ENCODE measurements at places on chromosomes 2 and 18. TPM values are rescaled to one million over a fixed set of nuclear protein-coding genes. Genes with fewer than 3 reads are reported as not detected.

Gene PRSS56
- not detected for total RNA-seq

Gene PRLH
- not detected for total RNA-seq

Gene RAX
- not detected for total RNA-seq

Gene MOCOS
- total RNA-seq: 1.2 TPM

Gene IL1R2
- not detected for total RNA-seq

Gene REG1B
- total RNA-seq: not detected

Gene BOLL
- total RNA-seq: not detected

Gene NEMP2
- total RNA-seq: 2.4 TPM

All from airway epithelial cell (primary cell).